ENCODE measurements at places on chromosomes 12 and 14.

DNA sequence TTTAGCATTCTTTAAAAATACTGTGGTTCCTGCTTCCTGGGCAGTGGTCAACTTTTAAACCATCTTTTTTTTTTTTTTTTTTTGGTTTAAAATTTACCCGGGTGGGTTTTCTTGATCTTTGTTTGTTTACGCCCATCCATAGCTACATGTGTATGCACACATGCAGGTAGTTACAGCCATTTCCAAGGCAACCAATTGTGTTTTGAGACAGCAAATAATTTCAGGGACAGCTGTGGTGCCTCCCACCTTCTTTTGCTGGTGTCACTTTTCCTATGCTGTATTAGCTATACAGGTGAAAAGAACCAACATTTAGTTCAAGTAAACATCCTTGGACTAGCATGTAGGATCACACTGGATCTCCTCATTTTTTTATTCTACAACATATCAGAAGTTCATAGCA, 52.0 kb upstream of the PSMA6 start:
- no peak for DNase-seq

DNA sequence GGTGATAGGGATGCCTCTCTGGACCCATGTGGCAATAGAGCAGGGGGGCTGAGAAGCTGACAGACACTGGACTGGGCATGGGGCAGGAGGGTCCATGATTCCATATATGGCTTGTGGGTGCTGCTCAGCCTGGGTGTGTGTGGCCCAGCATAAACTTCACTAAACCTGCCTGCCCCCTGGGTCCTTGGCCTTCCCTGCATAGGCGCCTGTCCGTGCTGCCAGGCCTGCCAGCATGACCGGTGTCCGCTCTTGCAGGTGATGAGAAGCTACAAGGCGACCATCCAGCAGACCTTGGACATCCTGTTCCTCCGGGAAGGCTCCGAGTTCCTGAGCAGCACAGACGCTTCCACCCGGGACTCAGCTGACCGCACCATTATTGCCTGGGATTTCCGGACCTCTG, 61.6 kb downstream of the BEGAIN start:
- DNase-seq, result no peak

- DNase-seq, result no peak
These were observed 140.1 kb downstream of the ATP23 start for GRCh38 chr12:58081488-58081887.

DNA sequence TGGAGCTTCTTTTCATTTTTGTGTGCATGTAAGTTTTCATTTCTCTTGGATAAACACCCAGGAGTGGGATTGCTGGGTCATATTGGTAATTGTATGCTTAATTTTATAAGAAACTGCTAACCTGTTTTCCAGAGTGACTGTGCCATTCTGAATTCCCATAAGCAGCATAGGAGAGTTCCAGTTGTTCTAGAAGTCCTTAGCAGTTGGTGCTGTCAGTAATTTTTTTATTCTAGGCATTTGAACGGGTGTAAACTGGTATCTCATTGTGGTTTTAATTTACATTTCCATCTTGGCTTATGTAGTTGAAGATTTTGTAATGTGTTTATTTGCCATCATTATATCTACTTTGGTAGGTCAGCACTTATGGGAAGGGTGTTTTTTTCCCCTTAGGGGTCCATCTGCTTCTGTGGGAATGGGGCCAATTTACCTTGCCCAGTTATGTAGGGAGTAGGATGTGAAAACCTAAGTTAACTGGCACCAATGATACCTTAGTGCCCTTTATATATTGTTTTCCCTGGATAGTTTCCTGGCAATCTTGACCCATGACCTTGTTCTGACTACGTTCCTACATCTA, 202.9 kb downstream of the AKAP6 start:
- no peak for DNase-seq

DNA sequence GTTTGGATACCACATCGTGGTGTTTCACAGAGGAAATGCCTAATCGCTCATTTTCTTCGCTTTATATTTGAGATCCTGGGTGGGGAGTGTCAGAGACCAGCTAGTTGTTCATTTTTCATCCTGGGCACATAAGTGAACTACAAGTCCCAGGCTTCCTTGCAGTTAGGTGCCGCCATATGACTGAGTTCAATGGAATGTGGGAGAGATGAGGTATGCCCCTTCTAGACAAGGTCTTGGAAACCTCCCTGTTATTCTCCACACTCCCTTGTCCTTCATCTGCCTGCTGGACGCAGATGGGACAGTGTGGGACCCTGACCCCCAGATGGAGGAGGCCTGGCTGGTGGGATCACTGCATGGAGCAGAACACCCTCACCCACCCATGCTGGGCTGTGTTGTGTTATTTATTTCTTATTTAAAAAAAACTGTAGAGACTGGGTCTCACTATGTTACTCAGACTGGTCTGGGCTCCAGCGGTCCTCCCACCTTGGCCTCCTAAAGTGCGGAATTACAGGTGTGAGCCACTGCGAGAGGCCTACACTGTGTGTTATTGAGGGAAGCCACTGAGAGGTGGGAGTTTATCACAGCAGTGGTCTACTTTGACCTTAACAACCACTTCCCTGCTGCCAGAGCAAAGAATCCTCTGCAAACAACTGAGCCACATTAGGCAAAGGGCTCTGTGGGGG, 42.9 kb upstream of the VRK1 start:
- no peak for DNase-seq

DNA sequence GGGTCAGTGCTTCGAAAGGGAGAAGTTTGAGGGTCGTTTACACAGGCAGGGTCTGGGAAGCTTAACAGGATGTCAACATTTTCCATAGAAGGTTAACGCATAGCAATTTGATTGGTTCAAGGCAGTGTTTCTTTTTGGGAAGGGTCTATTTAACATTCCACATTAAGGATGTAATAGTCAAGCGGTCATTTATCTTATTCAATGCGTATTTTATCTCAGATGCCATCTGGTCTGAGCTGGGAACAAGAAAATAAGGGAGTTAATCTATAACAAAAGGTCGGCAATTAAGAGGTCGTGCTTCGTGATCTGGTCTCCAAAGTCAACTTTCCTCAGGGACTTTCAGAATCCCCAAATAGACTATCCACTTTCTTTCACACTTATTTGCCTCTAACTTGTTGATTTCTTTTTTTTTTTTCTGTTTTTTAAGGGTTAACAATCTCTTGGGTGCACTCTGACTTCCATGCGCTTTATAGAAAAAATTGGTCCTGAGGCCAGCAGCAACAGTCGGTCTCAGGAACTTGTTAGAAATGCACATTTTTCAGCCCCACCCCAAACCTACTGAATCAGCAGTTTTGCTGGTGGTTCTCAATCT, 550 bp upstream of the RESF1 start:
- no peak for DNase-seq

DNA sequence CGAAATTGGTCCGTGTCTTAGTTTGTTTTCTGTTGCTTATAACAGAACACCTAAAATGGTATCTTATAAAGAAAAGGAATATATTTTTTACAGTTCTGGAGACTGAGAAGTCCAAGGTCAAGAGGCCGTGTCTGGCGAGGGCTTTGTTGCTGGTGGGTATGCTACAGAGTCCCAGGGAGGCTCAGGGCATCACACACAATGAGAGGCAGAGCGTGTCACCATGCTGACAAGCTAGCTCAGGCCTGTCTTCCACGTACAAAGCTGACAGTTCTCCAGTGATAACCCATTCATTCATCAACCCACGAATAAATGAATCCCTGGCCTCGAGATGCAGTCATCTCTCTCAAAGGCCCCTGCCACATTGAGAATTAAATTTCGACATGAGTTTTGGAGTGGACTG, 56.7 kb upstream of the AEBP2 start:
- DNase-seq, result no peak

GRCh38 chr12:2752676-2753371, 41.9 kb upstream of the FKBP4 start:
- DNase-seq, result peak; percentile 37

- no peak for DNase-seq
These were observed 11.5 kb downstream of the ADGRD1 start for GRCh38 chr12:130965214-130965613.

GRCh38 chr14:52950410-52950897, 396 bp downstream of the FERMT2 start:
- no peak for DNase-seq

- no peak for DNase-seq
These were observed 224.0 kb upstream of the PDE3A start for GRCh38 chr12:20144341-20144740.

DNA sequence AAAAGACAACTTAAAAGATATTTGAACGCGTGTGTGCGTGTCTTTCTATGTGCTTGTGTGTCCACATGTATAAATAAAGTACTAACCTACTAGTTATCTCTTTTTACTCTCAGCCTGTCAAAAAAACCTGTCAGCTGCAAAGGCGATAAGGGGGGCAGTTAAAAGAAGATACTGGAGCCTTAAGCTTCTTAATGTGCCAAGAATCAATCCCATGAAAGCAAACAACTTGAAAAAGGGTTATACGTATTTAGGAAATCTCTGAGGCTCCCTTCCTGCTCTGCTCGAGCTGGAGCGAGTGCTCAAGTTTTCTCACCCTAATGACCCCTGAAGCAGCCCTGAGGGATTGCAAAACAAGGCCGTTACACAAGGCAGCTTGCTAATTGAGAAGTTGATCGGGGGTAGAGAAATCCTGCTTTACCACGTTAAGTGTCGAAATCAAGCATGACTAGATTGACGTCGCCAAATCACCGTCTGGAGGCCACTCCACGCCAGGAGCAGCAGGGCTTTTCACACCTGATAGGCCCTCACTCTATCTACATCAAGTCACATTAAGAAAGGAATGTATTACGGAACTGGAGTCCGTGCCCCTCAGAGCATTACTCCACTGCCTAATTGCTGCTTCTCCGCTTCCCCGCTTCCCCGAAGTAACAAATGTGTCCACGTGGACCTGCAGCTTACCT, 32.4 kb downstream of the LMO3 start:
- DNase-seq, result no peak

DNA sequence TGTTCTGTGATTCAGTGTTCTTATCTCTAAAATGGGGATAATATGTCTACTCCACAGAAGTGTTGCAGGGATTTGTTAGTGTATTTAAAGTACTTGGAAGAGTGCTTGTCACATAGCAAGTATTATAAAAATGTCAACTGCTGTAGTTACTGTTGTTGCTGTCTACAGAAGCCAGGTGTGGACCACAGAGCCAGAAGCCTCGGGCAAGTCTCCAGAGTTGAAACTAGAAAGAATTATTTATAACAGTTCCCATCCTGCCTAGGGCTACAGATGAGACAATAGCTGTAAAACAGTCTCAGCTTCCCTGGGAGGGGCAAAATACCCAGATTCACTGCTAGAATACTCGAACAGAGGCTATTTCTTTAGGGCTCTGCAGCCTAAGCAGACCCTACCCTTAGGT, 55.4 kb upstream of the FUT8 start:
- no peak for DNase-seq

GRCh38 chr12:44689587-44689986, 186.5 kb downstream of the NELL2 start:
- DNase-seq, result no peak

DNA sequence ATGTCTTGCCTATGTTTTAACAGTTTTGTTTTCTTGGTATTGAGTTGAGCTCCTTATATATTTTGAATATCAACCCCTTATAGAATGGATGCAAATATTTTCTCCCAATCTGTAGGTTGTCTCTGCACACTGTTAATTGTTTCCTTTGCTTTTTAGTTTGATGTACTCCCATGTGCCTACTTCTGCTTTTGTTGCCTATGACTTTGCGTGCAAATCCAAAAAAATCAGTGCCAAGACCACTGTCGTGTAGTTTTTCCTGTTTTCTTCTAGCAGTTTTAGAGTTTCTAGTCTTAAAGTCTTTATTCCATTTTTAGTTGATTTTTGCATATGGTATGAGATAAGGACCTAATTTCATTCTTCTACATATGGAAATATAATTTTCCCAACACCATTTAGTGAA, 28.8 kb downstream of the SENP1 start:
- DNase-seq, result no peak

GRCh38 chr12:116402163-116402939, 124.9 kb upstream of the MED13L start:
- DNase-seq, result no peak

GRCh38 chr12:96457191-96457930, 32.0 kb upstream of the CFAP54 start:
- DNase-seq, result no peak

DNA sequence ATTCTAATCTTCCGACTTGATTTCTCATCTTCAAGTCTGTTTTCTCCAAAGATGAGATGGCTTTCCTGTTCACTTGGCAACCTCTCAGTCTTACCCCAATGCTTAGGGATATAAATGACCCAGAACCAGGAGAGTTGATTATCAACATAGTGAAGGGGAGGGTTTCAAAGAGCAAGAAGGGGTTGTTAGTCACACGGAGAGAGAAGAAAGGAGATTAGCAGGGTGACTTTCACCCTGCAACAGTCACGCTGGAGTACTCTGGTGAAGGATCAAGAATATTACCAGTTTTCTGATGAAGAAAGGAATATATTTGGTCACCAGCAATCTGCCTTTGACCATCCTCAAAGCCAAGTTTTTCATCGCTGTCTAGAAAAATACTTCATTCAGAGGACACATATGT, at the start of gene TMEM52B:
Gene TMEM52B, plus strand, starts transcription at position 212 of the 400 bp plus-strand sequence. CDS start 543 bp downstream, outside the sequence.
- DNase-seq, result no peak

GRCh38 chr12:67876305-67876915, 112.8 kb upstream of the IFNG-AS1 start:
- DNase-seq, result no peak

- DNase-seq, result no peak
These were observed 110.0 kb downstream of the DYRK2 start for GRCh38 chr12:67758521-67758920.

- DNase-seq, result no peak
These were observed 272.8 kb downstream of the AKAP6 start for GRCh38 chr14:32601906-32602305.
